Lung microvascular endothelial cell (primary cell): ENCODE measurements at places on chromosomes 16 and 17. TPM values are rescaled to one million over a fixed set of nuclear protein-coding genes. Genes with fewer than 3 reads are reported as not detected.

Gene CCL17
- not detected in 2 replicates for total RNA-seq

Gene VTN
- under 0.01 TPM in 2 replicates for total RNA-seq

Gene SCGB1C2
- total RNA-seq: not detected in 2 replicates

Gene SSTR5
- 0.20 and 0.22 TPM in 2 replicates for total RNA-seq

Gene RNF40
- total RNA-seq: 32.7 and 42.5 TPM in 2 replicates

Gene SLFN14
- not detected in 2 replicates for total RNA-seq

Gene TBC1D3
- 0.44 and 1.8 TPM in 2 replicates for total RNA-seq

Gene CEMP1
- under 0.01 TPM in 1 of 2 replicates, not detected in the other for total RNA-seq

Gene TTYH2
- total RNA-seq: 0.40 and 0.44 TPM in 2 replicates

Gene ZKSCAN2
- 2.2 and 2.8 TPM in 2 replicates for total RNA-seq

Gene RASD1
- 2.6 and 3.8 TPM in 2 replicates for total RNA-seq

Gene CCL7
- not detected in 2 replicates for total RNA-seq

Gene PHAF1
- 7.2 and 12.7 TPM in 2 replicates for total RNA-seq

Gene LHX1
- total RNA-seq: not detected in 2 replicates

Gene CTRB1
- not detected in 2 replicates for total RNA-seq

Gene AATK
- total RNA-seq: 0.99 and 1.5 TPM in 2 replicates

Gene DNAH9
- total RNA-seq: not detected in 2 replicates

Gene HS3ST3B1
- total RNA-seq: 0.22 and 1.6 TPM in 2 replicates

Gene DBNDD1
- total RNA-seq: 8.3 and 11.5 TPM in 2 replicates

Gene MMP28
- total RNA-seq: 0.40 and 0.87 TPM in 2 replicates

Gene AOC2
- total RNA-seq: 0.22 and 0.40 TPM in 2 replicates

Gene PIPOX
- 1.2 and 1.3 TPM in 2 replicates for total RNA-seq

Gene CDRT4
- 0.87 and 2.0 TPM in 2 replicates for total RNA-seq

Gene PSMB3
- total RNA-seq: 354 and 411 TPM in 2 replicates

Gene HOXB8
- 0.22 TPM in 1 of 2 replicates, not detected in the other for total RNA-seq

Gene ADGRG3
- 0.65 and 8.3 TPM in 2 replicates for total RNA-seq

Gene METTL26
- 64.5 and 74.0 TPM in 2 replicates for total RNA-seq

Gene FAM20A
- not detected in 2 replicates for total RNA-seq

Gene TCAP
- total RNA-seq: under 0.01 and 0.60 TPM in 2 replicates

Gene CCL8
- not detected in 2 replicates for total RNA-seq

Gene EXOC3L1
- total RNA-seq: 33.8 and 48.0 TPM in 2 replicates

Gene NPIPB6
- total RNA-seq: not detected in 2 replicates

Gene GAST
- not detected in 2 replicates for total RNA-seq

Gene LSM12
- 18.7 and 20.9 TPM in 2 replicates for total RNA-seq

Gene PAQR4
- 2.6 and 4.1 TPM in 2 replicates for total RNA-seq

Gene TM4SF5
- total RNA-seq: not detected in 2 replicates

Gene MYH11
- total RNA-seq: under 0.01 TPM in 1 of 2 replicates, not detected in the other

Gene SEPTIN12
- total RNA-seq: not detected in 2 replicates

Gene GPR179
- not detected in 2 replicates for total RNA-seq

Gene TBC1D26
- not detected in 2 replicates for total RNA-seq

Gene TMEM114
- not detected in 2 replicates for total RNA-seq

Gene CCDC78
- 0.40 and 0.44 TPM in 2 replicates for total RNA-seq

Gene TAF1C
- 7.2 and 16.5 TPM in 2 replicates for total RNA-seq

Gene CCL16
- under 0.01 TPM in 1 of 2 replicates, not detected in the other for total RNA-seq

Gene YWHAE
- 302 and 318 TPM in 2 replicates for total RNA-seq

Gene SULT1A1
- 0.40 and 3.9 TPM in 2 replicates for total RNA-seq

Gene SLC5A2
- not detected in 2 replicates for total RNA-seq

Gene CHST6
- total RNA-seq: 0.44 and 0.99 TPM in 2 replicates

Gene NOG
- 0.65 and 1.8 TPM in 2 replicates for total RNA-seq

Gene PDILT
- not detected in 2 replicates for total RNA-seq

Gene SLC2A4
- total RNA-seq: 0.22 and 0.60 TPM in 2 replicates

Gene ATP2A1
- under 0.01 TPM in 2 replicates for total RNA-seq

Gene TLCD1
- 0.87 and 1.2 TPM in 2 replicates for total RNA-seq

Gene NPIPB4
- 10.7 and 19.0 TPM in 2 replicates for total RNA-seq

Gene CD300H
- not detected in 2 replicates for total RNA-seq

Gene PMM2
- 13.5 and 16.5 TPM in 2 replicates for total RNA-seq
